ENCODE measurements at places on chromosomes 5 and 9. TPM values are rescaled to one million over a fixed set of nuclear protein-coding genes. Genes with fewer than 3 reads are reported as not detected.

DNA sequence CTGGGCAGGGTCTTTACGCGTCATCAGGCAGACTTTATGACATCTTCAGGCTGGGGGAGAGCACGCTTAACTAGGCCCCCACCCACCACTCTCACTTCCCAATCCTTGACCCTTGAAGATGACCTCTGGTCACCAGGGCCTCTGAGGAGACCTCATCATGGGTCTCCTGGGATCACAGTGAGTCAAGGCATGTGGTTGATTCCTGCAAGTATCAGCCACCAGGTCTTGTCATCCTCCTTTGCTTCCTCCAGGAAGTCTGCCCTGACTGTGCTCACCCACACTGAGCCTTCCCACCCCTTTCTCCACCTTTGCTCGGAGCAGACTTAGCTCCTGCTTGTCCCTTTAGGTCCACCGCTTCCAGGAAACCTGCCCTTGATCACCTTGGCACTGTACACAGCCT is 17.3 kb downstream of the ODF2 start:
- no peaks in the 10 kb centered on the region for H3K27me3 ChIP-seq
- no peak overlapping the region for H3K27ac ChIP-seq

- no peak for DNase-seq
- H3K27ac ChIP-seq, result no peak overlapping the region
- H3K4me1 ChIP-seq, result no peaks in the 10 kb centered on the region
- H3K36me3 ChIP-seq, result no peaks in the 10 kb centered on the region
Measured at GRCh38 chr9:23044549-23044948, 597.9 kb downstream of the DMRTA1 start.

GRCh38 chr9:136013524-136014034 is 52.4 kb upstream of the UBAC1 start:
- H3K27me3 ChIP-seq, result no peaks in the 10 kb centered on the region
- no peak overlapping the region for H3K27ac ChIP-seq
- no peak for DNase-seq
- no peak overlapping the region for H3K4me3 ChIP-seq
- no peaks in the 10 kb centered on the region for H3K36me3 ChIP-seq
- peaks cover 9% of the 10 kb centered on the region for H3K4me1 ChIP-seq

DNA sequence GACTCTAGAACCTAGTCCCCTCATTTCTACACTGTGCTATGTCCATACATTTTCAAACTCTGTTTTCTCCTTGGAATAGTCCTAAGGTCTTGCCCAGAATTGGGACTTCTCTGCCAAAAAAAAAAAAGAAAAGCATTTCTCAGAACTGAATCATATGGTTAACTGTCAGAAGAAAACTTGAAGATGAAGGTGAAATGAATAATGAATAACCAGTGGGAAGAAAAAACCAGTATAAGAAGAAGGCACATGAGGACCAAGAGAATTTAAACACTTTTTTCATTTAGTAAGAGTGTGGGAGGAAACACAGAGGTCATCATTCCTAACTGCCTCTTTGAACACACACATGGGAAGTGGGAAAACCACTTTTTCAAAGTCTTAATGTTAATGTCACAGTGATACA is 197.7 kb downstream of the PRELID2 start:
- H3K4me3 ChIP-seq, result no peak overlapping the region
- H3K36me3 ChIP-seq, result no peaks in the 10 kb centered on the region
- H3K4me1 ChIP-seq, result peaks cover 13% of the 10 kb centered on the region
- H3K27me3 ChIP-seq, result no peaks in the 10 kb centered on the region
- no peak for DNase-seq
- no peak overlapping the region for H3K27ac ChIP-seq

DNA sequence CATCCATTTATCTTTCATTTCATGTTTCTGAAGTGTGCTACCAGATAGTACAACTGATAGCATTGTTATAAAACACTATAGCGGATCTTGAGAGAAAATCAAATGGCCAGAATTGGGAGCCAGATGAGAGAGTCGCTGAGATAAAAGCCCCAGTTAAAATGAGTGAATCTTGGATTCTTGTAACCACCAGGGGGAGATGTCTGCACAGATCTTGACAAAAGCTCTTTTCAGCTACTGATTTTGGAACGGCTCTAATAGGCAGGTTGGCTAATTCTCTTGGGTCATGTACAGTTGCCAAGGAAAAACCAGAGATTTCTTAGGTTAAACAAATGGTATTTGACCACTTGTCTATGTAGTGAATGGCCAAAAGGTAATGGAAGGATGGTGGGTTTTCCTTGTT is 21.7 kb downstream of the F2RL2 start:
- H3K27ac ChIP-seq, result no peak overlapping the region
- H3K4me1 ChIP-seq, result peaks cover 8% of the 10 kb centered on the region
- no peak for DNase-seq
- no peak overlapping the region for H3K4me3 ChIP-seq
- no peaks in the 10 kb centered on the region for H3K36me3 ChIP-seq
- no peaks in the 10 kb centered on the region for H3K27me3 ChIP-seq

DNA sequence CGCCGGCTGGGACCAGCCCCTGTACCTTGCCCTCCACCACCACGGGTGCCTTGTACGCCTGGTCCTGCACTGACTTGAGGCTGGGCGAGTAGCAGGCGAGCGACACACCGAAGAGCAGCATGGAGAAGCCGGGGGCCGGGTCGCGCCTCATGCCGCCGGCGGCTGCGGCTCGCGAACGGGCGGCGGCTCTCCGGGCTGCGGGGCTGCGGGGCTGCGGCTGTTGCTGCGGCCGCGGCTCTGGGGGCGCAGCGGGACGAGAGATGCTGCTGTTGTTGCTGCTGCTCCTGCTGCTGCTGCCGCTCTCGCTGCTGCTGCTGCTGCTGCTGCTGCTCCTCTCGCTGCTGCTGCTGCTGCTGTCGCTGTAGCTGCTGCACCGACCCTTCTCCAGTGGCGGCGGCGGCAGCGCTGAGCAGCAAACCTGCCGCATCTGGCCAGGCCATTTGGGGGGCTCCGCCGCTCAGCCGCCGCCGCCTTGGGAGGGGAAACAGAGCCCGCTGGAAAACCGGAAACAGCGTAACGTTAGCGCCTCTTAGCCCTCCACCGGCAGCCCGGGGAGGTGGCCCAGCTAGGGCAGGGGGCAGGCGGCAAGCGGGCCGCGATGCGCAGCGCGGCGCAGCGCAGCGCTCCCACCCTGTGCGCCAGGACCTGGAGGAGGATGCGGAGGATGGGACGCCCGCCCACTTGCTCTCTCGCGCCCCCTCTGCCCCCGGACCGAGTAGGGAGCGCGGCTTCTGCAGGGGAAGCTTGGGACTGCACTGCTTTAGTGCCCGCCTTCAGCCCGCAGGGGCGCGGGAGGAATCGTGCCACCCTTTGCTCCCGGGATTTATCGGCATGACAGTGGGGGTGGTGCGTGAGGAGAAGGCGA is at the start of gene NRG2:
Gene NRG2 (minus strand): TSS at position 657 of the 865 bp plus-strand sequence.
- H3K36me3 ChIP-seq, result no peaks in the 10 kb centered on the region
- peak; percentile 67 for DNase-seq
- peaks cover 87% of the 10 kb centered on the region for H3K27me3 ChIP-seq

DNA sequence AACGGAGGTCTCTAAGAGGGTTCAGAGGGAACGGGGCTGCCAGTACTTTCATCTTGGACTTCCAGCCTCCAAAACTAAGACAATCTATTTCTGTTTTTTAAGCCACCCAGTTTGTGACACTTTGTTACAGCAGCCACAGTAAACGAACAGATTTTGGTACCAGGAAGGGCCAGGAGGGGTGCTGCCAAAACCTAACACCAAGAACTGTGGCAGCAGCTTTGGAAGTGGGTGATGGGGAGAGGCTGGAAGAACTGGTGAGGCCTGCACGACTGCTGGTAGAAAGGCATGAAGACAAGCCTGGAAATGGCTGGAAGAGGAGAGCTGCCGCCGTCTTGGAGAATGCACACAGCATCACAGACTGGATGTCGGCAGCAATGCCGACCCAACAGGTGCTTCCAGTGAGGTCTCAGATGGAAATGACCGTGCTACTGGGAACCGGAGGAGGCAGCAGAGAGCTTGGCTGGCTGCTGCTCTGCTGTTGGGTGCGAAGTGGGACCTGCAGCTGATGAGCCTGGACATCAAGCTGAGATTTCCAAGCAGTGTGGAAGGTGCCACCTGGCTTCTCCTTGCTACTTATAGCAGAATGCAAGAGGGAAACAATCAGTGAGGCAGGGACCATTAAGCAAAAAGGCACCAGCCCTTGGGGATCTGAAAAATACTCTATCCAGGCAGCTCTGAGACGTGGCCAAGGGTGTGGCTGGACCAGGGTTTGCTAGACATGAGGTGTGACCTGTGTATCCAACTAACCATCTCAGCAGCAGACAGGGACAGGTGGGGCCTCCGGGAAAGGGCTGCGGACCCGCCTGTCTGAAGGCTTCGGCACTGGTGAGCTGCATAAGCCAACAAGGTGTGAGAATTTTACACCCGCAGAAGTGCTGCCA is 4.7 kb upstream of the TMEM210 start:
- H3K27ac ChIP-seq, result no peak overlapping the region
- no peak overlapping the region for H3K4me3 ChIP-seq
- H3K36me3 ChIP-seq, result peaks cover 5% of the 10 kb centered on the region
- no peak for DNase-seq
- H3K27me3 ChIP-seq, result peaks cover 49% of the 10 kb centered on the region

GRCh38 chr5:73135429-73136054 is 15.2 kb downstream of the TMEM171 start:
- no peak for DNase-seq
- peaks cover 30% of the 10 kb centered on the region for H3K4me1 ChIP-seq
- H3K36me3 ChIP-seq, result no peaks in the 10 kb centered on the region
- peak overlapping the region; percentile 18 for H3K27ac ChIP-seq

GRCh38 chr5:39543335-39543734 is 118.6 kb upstream of the DAB2 start:
- no peak for DNase-seq
- H3K4me3 ChIP-seq, result no peak overlapping the region
- H3K4me1 ChIP-seq, result peaks cover 32% of the 10 kb centered on the region
- H3K27ac ChIP-seq, result no peak overlapping the region

- H3K36me3 ChIP-seq, result peaks cover 7% of the 10 kb centered on the region
- no peak overlapping the region for H3K27ac ChIP-seq
- H3K4me3 ChIP-seq, result no peak overlapping the region
- DNase-seq, result no peak
Measured at GRCh38 chr5:170865622-170866021, 3.8 kb downstream of the RANBP17 start.

PFDN1 gene
- 57.8 TPM for total RNA-seq

PCDHGB7 gene
- 14.1 TPM for total RNA-seq

NPR3 gene
- total RNA-seq, result 4.1 TPM

RIGI gene
- 16.6 TPM for total RNA-seq

C1QTNF2 gene
- 1.8 TPM for total RNA-seq

KIF24 gene
- 3.9 TPM for total RNA-seq

HSD17B4 gene
- 136 TPM for total RNA-seq
